Neuronal stem cell (in vitro differentiated cells): ENCODE measurements at places on chromosomes 2 and 18.
A peak's percentile ranks its signal among the peaks of the same experiment; 100 is the strongest.

DNA sequence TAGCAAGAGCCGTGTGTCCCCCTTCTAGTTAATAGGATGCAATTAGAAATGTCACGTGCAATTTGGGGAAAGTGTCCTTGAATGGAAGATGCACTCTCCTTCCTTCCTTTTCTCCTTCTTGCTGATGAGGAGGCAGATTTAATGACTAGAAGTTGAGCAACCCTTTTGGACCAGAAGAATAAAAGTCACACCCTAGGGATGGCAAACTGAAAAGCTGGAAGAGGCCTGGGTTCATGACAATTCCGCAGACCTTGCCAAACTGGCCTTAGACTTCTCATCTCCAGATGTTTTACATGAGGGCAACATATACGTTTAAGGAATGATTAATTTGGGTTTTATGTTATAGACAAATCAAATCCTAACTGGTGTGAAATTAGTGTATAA, 38.6 kb upstream of the NCOA1 start:
- DNase-seq, result no peak

GRCh38 chr2:176206136-176206535, 17.7 kb downstream of the HOXD1 start:
- DNase-seq, result no peak

DNA sequence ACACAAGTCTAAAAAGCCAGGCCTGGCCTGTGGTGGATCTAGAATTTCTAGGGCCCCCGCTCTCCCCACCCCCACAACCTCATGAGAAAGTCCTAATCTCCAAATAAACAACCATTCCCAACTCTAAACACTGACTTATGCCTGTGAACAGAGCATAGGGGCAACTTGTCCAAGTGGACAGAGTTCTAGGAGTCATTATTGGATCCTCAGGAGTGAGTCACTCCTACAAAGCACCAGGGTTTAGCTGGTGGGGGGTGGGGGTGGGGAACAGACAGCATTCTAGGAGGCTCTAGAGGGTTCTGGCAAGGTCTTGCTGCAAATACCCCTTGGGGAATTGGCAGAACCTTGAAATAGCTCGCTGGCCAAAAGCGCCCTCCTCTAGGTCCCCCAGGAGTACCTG, 83.3 kb downstream of the ZCCHC2 start:
- DNase-seq, result no peak

- DNase-seq, result no peak
Observed at GRCh38 chr18:40868110-40868858, 1086.8 kb upstream of the PIK3C3 start.

DNA sequence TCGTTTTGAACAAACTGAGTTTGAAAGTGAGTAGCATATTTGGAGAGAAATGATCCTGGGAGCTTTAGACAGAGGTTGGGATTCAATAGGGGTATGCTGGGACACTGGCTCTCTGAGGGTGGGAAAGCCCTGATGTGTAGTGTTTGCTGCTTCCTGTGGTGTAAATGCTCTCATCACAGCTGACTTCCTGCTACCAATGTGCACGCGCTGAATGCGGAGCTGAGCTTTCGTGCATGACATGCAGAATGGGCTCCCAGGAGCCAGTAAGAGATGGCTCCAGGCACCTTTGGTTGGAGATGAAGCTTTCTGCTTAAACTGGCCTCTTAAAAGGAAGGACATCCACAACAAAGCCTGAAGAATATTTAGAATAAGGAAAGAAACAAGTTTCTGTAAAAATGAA, 224.1 kb upstream of the CCDC150 start:
- no peak for DNase-seq

GRCh38 chr2:129673234-129673633, 306.2 kb upstream of the RAB6C start:
- no peak for DNase-seq

DNA sequence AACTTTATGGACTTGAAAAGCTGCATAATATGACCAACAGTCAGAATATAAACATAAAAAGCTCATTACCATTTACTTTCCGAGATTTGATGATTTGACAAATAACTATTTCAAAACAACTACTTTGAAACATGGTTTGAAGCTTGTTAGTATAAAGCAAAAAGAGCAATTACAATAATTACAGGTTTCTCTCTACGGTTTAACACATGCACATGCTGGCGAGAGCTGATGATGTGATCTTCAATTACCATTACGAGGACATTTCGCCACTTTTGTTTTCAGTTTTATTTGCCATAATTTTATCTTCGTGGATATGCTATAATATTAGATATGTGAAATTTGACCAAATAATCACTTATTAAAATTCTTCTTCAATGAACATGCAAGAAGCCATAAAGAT, 270.1 kb downstream of the TCF4 start:
- DNase-seq, result no peak

DNA sequence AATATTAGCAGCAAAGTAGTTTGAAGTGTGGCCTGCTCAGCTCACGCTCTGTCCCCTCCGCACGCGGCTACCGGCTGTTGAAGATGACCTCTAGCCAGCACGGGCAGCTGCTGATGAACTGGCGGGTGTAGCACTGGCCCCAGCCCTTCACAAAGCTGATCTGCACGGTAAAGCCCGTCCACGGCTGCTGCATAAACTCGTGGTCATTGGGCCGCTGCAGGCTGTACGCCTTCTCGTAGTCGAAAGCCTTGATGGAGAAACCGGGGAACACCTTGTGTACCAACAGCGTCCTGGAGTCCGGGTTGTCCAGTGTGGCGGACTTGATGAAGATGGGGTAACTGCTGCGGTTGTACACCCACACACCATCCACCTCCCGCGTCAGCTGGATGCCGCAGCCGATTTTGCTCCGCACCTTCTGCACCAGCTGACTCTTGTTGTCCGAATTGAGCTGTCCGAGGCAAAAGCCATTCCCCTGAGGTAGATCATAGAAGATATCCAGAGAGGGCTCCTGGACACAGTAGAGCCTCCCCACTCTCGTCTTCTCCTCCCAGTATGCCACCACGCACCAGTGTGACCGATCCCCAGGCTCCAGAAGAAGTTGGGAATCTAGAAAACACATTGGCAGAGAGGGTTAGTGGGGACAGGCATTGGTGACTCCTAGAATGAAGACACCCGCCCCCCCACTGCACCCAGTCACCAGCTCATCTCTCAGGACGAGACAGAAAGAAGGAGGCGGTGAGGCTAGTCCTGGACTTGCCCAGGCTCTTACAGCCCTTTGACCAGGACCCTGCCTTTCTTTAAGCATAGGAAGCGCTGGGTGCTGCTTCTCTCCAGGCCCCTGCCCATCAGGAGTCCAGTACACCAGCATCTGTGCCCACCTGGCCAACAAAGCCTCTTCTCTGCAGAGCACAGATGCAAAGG, 29.2 kb downstream of the SMAD7 start:
- DNase-seq, result no peak

- DNase-seq, result no peak
Observed at GRCh38 chr2:230668939-230669303, 43.7 kb upstream of the CAB39 start.

GRCh38 chr2:136322428-136322827, 204.5 kb upstream of the CXCR4 start:
- no peak for DNase-seq

DNA sequence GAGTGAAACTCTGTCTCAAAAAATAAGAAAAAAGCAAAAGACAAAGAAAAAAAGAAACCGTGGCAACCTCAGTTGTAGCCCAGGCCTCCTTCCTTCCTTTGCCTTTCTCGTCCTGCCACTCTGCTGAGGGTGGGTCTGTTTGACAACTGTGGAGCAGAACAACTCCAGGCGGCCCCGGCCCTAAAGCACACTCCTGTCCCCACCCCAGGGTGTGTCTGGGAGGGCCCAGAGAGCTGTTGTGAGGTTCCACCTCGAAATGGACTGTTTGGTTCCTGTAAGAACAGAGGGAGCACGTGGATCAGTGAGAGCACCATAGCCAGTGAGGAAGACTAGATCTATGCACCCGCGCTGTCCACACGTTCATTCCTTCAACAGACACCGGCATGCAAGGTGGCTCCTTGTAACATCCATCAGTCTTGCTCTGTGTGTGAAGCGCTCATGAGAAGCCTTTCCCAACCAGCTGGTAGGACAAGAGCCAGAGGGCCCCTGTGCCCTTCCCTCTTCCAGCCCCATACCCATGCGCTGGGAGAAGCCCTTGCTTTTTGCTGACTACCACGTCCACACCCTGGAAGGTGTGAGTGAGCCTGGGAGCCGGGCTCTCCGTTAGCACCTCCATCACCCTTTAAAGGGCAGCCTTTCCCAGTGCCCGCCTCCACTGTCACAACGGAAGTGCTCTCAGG, 61.6 kb downstream of the SOWAHC start:
- DNase-seq, result no peak

DNA sequence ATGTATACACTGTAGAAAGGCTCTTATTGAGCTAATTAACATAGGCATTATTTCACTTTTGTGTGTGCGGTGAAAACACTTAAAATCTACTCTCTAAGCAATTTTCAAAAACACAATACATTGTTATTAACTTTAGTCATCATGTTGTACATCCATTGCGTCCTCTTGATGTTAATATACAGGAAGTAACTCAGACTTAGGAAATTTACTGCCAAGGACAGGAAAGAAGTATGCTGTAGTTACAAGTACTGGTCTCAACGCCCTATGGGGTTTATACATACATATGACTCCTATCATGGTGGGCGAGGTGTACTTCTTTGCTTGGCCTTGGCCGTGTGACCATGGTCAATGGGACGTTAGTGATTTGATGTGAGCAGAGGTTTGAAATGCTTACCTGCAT, 15.5 kb downstream of the SCTR start:
- DNase-seq, result no peak

- no peak for DNase-seq
Observed at GRCh38 chr18:69755041-69755440, 192.6 kb downstream of the CD226 start.

DNA sequence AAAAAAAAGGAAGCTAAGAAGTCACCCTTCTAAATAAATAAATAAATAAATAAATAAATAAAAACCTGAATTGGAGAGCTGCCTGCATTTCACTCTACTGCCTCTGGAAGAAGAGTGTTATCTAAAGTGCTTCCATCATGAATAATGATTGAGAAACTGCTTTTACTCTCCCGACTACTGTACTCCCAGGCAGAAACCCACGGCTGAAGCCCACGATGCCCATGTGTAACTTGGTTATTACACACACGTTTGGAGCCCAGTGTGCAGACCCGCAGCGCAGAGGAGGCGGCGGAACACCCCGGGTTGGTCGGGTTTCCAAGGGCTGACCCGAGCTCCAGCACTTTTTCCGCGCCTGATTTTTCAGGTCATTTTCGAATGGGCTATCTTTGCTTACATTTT, 697 bp upstream of the SPATS2L start:
- DNase-seq, result peak; percentile 21

GRCh38 chr2:84931384-84931821, 25.9 kb downstream of the TMSB10 start:
- DNase-seq, result no peak
